Smooth muscle cell of the coronary artery (primary cell): ENCODE measurements at places on chromosomes 5 and 9. TPM values are rescaled to one million over a fixed set of nuclear protein-coding genes. Genes with fewer than 3 reads are reported as not detected.

PKD2L2 gene
- total RNA-seq, result not detected in 2 replicates

TNIP1 gene
- 66.5 and 74.7 TPM in 2 replicates for total RNA-seq

PCDHGA9 gene
- total RNA-seq, result 1.7 and 2.8 TPM in 2 replicates

MYMK gene
- not detected in 2 replicates for total RNA-seq

CARTPT gene
- not detected in 2 replicates for total RNA-seq

GFI1B gene
- total RNA-seq, result 0.60 TPM in 1 of 2 replicates, not detected in the other

GZMA gene
- total RNA-seq, result 0.08 TPM in 1 of 2 replicates, not detected in the other

ENTREP1 gene
- under 0.01 and 0.23 TPM in 2 replicates for total RNA-seq

SAPCD2 gene
- under 0.01 and 2.2 TPM in 2 replicates for total RNA-seq

RMRP gene
- 21,628 and 54,922 TPM in 2 replicates for total RNA-seq

TSLP gene
- 1.1 and 1.2 TPM in 2 replicates for total RNA-seq

DBH gene
- not detected in 2 replicates for total RNA-seq

GAS1 gene
- 0.15 and 57.4 TPM in 2 replicates for total RNA-seq

ENG gene
- total RNA-seq, result 10.4 and 33.5 TPM in 2 replicates

DCAF10 gene
- total RNA-seq, result 12.9 and 13.2 TPM in 2 replicates

FOXD4 gene
- 0.08 and 0.23 TPM in 2 replicates for total RNA-seq

CRB2 gene
- total RNA-seq, result not detected in 2 replicates

NUP188 gene
- total RNA-seq, result 41.8 and 56.3 TPM in 2 replicates

GRAMD2B gene
- total RNA-seq, result 3.0 and 12.8 TPM in 2 replicates

ADRB2 gene
- under 0.01 and 1.1 TPM in 2 replicates for total RNA-seq

PTGDS gene
- 1.1 and 33.0 TPM in 2 replicates for total RNA-seq

EDIL3 gene
- 24.7 and 234 TPM in 2 replicates for total RNA-seq

PPP3R2 gene
- total RNA-seq, result not detected in 2 replicates

HNRNPK gene
- total RNA-seq, result 275 and 533 TPM in 2 replicates

PCDHGB3 gene
- 3.5 and 5.6 TPM in 2 replicates for total RNA-seq

ZBTB6 gene
- 4.8 and 11.0 TPM in 2 replicates for total RNA-seq

ATOSB gene
- 11.9 and 25.1 TPM in 2 replicates for total RNA-seq
